ENCODE measurements at places on chromosomes 6 and 20.

DNA sequence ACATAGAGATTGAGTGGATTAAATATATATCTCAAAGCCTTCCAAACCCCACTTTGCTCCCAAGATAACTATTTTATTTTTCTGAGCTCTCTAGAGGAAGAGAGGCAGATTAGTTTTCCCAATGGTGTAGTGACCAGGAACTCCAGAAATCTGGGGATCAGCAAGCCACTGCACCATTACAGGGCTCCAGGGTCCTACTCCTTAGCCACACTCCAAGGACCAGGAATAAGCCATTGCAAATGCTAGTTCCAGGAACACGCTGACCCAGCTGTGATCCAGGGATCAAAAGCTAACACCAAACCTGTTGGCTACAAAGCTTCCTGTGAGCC is 97.7 kb upstream of the IYD start:
- DNase-seq: no peak

GRCh38 chr6:72525821-72526510 is 95.9 kb upstream of the KCNQ5 start:
- no peak for DNase-seq

GRCh38 chr20:60691966-60692615 is 560.0 kb upstream of the CDH4 start:
- no peak for DNase-seq

DNA sequence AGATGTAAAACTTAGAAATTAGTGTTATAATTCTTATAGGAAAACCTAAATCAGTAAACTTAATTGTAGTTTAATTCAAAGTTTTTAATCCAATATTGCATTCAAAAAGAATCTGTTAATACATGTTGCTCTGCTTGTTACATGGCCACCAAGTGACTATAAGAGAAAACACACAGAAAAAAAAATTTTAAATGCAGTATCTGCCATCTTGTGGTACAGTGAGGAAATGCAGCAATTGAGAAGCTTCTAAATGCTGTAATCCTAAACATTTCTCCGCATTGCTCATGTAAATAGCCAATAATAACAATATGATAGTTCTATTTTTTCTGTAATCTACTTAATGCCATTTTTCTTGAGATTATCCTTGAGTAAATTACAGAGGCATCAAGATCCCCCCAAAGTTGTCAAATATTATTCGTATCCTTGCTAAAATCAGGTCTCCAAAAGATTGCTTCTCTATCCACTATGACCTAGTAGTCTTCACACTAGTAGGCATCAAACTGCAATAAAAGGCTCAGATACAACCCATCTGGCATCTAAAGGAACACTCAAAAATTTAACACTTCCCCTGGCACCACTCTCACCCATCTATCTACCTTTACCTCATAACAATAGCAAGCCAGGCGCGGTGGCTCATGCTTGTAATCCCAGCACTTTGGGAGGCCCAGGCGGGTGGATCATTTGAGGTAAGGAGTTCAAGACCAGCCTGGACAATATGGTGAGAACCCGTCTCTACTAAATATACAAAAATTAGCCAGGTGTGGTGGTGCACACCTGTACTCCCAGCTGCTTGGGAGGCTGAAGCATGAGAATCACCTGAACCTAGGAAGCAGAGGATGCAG is 34.6 kb downstream of the HDAC2 start:
- DNase-seq: no peak

GRCh38 chr20:49999329-49999728 is 16.5 kb downstream of the SNAI1 start:
- no peak for DNase-seq

Measured in stimulated activated CD8-positive, alpha-beta memory T cell treated with anti-CD3 and anti-CD28 coated beads, Interleukin-15, amount 100 ng/mL, for 4 hours (primary cell).